ENCODE measurements at places on chromosomes 4 and X.

GRCh38 chr4:26866781-26867180 lies 6.1 kb downstream of the STIM2 start:
- no peak for DNase-seq

GRCh38 chrX:22141047-22141730 lies 109.1 kb downstream of the PHEX start:
- no peak for DNase-seq

DNA sequence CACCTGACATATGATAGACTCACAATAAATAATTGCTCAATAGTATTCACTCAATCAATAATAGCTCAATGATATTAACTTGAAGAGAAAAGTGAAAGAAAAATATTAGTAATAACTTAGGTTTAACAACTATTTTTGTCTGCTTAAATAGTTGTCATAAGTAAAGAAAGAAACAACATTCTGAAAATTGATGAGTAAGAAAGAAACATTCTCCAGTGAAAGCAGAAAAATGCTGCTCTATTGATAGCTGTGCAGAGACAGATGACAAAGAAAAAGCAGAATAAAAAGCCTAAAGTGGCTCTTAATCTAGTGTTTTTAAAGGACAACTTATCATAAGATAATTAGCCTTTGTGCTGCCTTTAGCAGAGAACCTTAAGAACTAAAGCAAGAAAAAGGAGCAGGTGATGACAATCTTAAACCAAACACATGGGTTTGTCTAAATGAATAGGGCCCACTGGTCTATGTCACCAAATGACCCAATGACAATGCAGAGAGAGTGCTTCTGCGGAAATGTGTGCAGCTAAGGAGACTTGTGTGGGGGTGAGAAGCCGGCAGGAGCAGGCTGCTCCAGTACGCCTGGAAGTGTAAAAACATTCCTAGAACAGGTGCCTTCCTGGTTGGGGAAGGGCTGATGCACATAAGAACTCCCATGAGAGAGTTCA lies 13.2 kb downstream of the HS3ST1 start:
- no peak for DNase-seq

GRCh38 chr4:63325140-63325539 lies 1084.1 kb downstream of the TECRL start:
- no peak for DNase-seq

DNA sequence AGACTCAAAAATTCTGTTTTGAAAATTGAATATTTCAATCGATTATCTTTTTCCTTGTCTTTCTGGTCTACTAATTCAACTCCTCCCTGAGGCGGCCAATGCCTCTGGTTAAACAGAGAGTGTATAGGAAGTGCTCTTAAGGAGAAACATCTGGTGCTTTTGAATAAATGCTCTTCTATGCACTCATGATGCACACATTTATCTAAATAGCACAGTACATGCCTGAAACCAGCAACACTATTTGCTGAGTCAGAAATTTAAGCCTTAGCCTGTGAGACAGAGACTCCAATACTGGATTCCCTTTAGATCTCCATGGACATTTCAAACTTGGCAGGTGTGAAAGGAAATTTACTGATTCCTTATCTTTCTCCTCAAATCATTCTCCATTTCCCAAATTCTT lies 118.6 kb downstream of the SLIT2 start:
- DNase-seq, result peak; percentile 33

DNA sequence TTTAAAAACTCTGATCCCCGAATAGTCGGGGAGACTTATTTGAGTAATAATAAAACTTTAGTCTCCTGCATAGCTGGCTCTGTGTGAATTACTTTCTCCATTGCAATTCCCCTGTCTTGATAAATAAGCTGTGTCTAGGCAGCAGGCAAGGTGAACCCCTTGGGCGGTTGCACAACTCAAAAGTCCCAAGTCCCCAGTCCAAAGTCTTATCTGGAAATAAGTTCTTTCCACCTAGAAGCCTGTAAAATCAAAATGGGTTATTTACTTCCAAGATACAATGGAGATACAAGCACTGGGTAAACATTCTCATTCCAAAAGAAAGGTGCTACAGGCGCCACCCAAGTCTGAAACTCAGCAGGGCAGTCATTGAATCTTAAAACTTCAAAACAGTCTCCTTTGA lies 10.1 kb upstream of the PNMA5 start:
- DNase-seq, result no peak

DNA sequence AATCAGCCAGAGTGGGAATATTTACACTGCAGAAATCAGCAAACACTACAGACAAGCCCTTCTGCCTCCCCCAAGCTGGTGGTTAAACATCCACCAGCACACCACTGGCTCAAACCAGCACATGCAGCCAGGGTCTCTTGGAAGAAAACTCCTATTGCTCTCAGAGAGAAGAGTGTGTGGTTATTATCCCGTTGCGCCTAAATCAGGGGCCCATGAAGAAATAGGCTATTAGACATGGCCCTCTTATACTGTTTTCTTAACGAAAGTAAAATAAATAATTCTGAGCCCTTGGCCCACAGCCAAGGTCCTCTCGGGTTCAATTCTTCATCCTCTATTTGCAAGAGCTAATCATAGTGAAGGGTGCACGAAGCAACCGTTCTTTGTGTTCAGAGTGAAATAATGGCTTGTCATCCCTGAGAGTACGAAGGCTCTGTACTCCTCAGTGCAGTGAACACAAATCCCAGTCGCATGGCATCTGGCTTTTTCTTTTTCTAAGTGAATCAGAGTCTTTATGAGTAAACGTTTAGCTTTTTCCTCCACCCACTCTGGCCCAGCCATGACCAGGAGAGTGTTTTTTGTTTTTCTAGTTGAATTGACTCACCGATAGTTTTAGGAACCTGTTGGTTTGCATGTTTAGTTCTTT lies 33.4 kb upstream of the RBM47 start:
- peak; percentile 83 for DNase-seq

All from HFFc6 (cell line).